8988T (cell line): ENCODE measurements at places on chromosomes 1 and 21.

DNA sequence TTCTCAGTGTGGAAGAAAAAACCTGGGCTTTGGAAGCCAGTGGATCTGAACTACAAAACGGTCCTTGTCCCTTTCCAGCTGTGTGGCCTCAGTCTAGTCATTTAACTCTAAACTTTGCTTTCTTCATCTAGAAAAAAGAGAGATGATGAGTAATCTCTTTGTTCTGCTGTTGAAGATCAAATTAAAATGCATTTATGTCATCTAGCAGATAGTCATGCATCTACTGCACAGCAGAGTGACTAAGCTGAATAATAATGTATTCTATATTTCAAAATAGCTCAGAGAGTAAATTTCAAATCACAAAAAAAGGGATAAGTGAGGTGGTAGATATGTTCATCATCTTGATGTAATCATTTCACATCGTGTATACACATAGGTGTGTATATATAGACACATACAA lies 473.2 kb downstream of the DSCAM start:
- DNase-seq, result no peak

- no peak for DNase-seq
These were observed 42.9 kb downstream of the RCAN1 start for GRCh38 chr21:34571994-34572393.

GRCh38 chr1:106817575-106817974 lies 238.9 kb upstream of the PRMT6 start:
- DNase-seq, result no peak

- DNase-seq, result no peak
These were observed 1.7 kb downstream of the SEMA6C start for GRCh38 chr1:151144474-151145303.

- DNase-seq, result no peak
These were observed 907.7 kb downstream of the LTN1 start for GRCh38 chr21:28084951-28085350.

GRCh38 chr1:165869343-165869742 lies 41.9 kb downstream of the UCK2 start:
- DNase-seq, result no peak

GRCh38 chr1:9691691-9692090 lies 40.2 kb downstream of the PIK3CD start:
- DNase-seq, result no peak

GRCh38 chr1:42141978-42142377 lies 11.2 kb upstream of the GUCA2B start:
- no peak for DNase-seq

DNA sequence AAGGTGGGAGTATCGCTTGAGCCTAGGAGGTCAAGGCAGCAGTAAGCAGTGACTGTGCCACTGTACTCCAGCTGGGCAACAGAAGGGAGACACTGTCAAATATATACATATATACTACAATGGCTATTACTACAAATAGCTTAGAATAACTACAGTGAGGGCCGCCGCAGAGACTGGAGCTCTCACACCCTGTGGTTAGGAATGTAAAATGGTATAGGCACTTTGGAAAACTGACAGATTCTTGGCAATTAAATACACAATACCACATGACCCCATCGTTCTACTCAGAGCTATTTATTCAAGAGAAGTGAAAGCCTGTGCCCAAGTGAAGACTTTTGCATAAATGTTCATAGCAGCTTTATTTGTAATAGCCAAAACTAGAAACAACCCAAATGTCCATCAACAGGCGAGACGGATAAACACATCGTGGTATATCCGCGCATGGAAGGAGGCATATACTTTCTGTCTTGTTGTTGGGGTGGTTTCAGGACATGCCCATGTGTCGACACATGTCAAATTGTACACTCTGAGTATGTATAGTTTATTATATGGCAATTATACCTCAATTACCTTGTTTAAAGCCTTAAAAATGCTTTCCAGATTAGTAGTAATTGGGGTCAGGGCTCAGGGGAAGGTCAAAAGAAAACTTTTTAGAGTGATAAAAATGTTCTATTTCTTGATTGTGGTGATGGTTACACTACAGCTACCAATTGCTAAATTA lies 123.4 kb downstream of the RIPK4 start:
- no peak for DNase-seq

- DNase-seq, result no peak
These were observed 30.2 kb upstream of the OTUD3 start for GRCh38 chr1:19852036-19852435.
